ENCODE measurements at places on chromosomes 1 and 21.

DNA sequence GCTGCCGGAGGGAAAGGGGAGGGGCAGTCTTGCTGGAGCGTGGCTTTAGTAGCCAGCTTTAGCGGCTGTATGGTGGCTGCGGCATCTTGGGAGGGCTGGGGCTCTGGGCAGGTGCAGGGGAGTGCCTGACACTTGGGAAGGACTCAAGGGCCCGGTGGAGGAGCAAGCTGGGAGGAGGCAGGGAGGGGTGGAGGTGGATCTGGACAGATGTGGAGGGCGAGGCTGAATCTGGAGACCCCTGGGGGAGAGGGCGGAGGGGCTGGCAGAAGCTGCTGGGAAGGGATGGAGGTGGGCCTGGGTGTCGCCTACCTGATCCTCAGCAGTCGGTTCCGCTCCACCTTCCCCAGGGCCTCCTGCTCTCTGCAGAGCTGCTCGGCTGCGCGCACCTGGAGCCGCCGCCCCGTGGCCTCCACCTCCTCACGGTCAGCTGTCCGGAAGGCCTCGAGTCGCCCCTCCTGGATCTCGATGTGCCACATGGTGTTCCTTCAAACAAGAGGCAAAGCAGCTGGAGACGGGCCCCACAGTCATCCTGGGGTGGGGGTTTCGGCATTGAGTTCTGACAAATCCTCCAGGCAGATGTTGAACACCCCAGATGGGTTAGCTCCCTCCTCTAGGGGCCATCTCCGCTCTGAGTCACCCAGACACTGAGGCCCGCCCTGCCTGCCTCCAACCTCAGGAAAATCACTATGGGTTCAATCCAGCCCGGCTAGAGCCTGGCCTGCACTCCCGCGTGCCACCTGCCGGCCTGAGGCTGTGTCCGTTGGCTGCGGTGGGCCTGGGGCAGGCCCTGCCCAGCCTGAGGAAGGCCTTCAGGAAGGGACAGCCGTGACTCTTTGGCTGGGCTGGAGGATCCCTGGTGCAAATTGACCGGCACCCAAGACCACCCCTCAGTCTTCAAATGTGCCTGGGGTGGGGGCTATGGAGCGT, 29.6 kb downstream of the CFAP74 start:
- no peaks in the 10 kb centered on the region for H3K4me1 ChIP-seq
- H3K4me3 ChIP-seq = no peak overlapping the region
- H3K27ac ChIP-seq = no peak overlapping the region
- H3K36me3 ChIP-seq = no peaks in the 10 kb centered on the region
- no peaks in the 10 kb centered on the region for H3K27me3 ChIP-seq
- DNase-seq = no peak

DNA sequence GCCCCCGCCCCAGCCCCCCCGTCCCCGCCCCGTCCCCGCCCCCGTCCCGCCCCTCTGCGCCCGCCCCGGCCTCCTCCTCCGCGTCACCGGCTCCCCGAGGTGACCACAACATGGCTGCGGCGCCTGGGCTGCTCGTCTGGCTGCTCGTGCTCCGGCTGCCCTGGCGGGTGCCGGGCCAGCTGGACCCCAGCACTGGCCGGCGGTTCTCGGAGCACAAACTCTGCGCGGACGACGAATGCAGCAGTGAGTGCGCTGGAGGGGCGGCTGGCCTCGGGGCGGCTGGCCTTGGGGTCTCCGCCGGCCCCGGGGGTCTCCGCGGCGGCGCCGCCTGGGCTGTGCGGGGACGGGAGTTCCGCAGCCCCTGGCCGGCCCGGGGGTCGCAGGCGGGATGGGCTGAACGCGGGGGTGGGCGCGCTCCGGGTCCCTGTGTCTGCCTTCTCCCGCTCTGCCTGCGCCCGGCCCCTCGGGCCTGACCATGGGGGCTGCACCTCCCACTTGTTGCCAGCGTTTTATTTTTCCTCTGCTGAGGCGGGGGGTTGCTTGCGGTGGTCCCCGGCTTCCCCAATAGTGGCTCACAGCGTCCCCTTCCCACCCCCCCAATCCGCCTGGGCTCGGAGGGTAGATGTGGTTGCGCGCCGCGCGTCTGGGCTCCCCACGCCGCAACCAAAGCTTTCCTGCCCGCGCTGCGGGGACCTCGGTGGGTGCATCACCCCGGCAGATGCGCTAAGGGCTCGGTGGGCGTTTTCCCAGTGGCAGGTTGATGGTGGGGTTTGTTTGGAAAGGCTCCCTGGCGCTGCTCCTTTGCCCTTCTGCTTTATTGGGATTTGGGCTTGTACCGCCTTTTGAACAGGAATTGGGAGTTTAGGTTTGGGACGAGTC, at the start of gene MIA3:
MIA3 (plus strand) TSS at position 97 of the 879 bp plus-strand sequence; CDS start at position 111, 14 bp downstream.
- peak within 1 kb of the TSS; percentile 89 for H3K27ac ChIP-seq
- H3K4me3 ChIP-seq = peak within 1 kb of the TSS; percentile 87
- DNase-seq = peak; percentile 14
- peaks cover 7% of the 10 kb centered on the region for H3K4me1 ChIP-seq

- H3K4me1 ChIP-seq = no peaks in the 10 kb centered on the region
- H3K4me3 ChIP-seq = no peak overlapping the region
- H3K36me3 ChIP-seq = no peaks in the 10 kb centered on the region
- no peak overlapping the region for H3K27ac ChIP-seq
Measured at GRCh38 chr1:17725811-17726582, 29.1 kb upstream of the ACTL8 start.

- H3K4me3 ChIP-seq = no peak overlapping the region
- H3K36me3 ChIP-seq = no peaks in the 10 kb centered on the region
- peaks cover 7% of the 10 kb centered on the region for H3K4me1 ChIP-seq
- peak; percentile 15 for DNase-seq
- H3K27me3 ChIP-seq = no peaks in the 10 kb centered on the region
Measured at GRCh38 chr1:230717251-230717650, 3.3 kb upstream of the AGT start.

GRCh38 chr1:86703696-86704457, 499 bp upstream of the SH3GLB1 start:
- H3K27ac ChIP-seq = peak overlapping the region; percentile 96
- no peaks in the 10 kb centered on the region for H3K27me3 ChIP-seq
- H3K4me1 ChIP-seq = peaks cover 2% of the 10 kb centered on the region
- H3K4me3 ChIP-seq = peak overlapping the region; percentile 96
- no peaks in the 10 kb centered on the region for H3K36me3 ChIP-seq

GRCh38 chr1:205025239-205025638, 17.8 kb upstream of the CNTN2 start:
- H3K27me3 ChIP-seq = peaks cover 2% of the 10 kb centered on the region
- no peaks in the 10 kb centered on the region for H3K36me3 ChIP-seq
- H3K4me3 ChIP-seq = no peak overlapping the region
- DNase-seq = no peak

DNA sequence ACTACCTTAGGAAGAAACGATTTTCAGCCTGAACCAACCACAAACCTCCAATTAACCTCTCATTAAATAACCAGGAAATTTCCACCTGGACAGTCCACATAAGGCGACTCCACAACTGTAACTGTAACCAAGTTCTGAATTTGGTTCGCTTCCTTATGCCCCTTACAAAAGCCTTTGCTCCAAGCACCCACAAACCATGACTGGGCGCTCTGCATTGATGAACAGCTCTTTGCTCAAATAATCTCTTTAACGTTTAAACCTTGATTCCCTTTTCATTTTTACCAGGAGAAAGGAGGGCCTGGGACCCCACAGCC, 38.2 kb upstream of the ZNF124 start:
- peak overlapping the region; percentile 96 for H3K4me3 ChIP-seq
- H3K27ac ChIP-seq = peak overlapping the region; percentile 96
- H3K36me3 ChIP-seq = peaks cover 2% of the 10 kb centered on the region
- peak; percentile 8 for DNase-seq
- no peaks in the 10 kb centered on the region for H3K27me3 ChIP-seq

DNA sequence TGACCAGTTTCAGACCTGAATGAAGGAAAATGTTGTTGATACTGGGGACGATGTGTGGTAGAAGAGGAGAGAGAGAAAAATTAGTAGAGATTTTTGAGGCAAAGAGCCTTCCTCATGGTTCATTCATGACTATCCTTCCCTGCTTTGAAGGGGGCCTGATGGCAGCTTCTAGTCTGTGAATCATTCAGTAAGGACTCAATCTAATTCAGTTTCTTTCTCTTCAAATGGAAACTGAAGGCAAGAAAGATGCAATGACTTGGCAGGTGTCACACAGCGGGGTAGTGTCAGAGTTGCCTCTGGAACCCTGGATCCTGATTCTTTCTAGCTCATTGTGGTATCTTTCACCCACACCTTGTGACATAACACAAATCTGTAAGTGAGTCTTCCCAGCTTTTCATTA, 14.9 kb upstream of the CD5L start:
- H3K27ac ChIP-seq = no peak overlapping the region
- no peak overlapping the region for H3K4me3 ChIP-seq
- no peaks in the 10 kb centered on the region for H3K4me1 ChIP-seq
- H3K27me3 ChIP-seq = no peaks in the 10 kb centered on the region
- H3K36me3 ChIP-seq = no peaks in the 10 kb centered on the region

- no peaks in the 10 kb centered on the region for H3K36me3 ChIP-seq
- peak; percentile 48 for DNase-seq
- no peaks in the 10 kb centered on the region for H3K4me1 ChIP-seq
- no peaks in the 10 kb centered on the region for H3K27me3 ChIP-seq
- H3K4me3 ChIP-seq = peak overlapping the region; percentile 70
Measured at GRCh38 chr1:164560121-164560541, 1.1 kb downstream of the PBX1 start.

- no peak overlapping the region for H3K4me3 ChIP-seq
- DNase-seq = no peak
- no peaks in the 10 kb centered on the region for H3K27me3 ChIP-seq
- no peak overlapping the region for H3K27ac ChIP-seq
- H3K4me1 ChIP-seq = no peaks in the 10 kb centered on the region
- no peaks in the 10 kb centered on the region for H3K36me3 ChIP-seq
Measured at GRCh38 chr1:58075188-58075578, 471.3 kb downstream of the OMA1 start.

DNA sequence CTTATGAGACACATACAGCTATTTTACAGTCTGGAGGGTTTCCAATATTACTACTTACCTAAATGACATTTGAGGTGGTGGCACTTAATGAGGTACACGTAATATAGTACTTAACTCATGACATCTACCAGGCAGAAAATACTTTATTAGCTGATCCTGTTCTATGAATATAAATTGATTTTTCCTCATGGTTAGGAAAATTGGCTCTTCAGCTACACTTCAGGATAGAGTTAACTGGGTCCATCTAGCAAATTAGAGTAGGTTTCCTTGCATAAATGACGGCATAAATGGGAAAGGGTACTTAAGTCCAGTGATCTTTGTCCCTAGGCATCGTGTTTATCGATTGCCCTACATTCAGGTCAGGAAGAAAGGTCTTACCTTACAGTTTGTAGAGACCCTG, 988.8 kb upstream of the TMPRSS15 start:
- H3K27ac ChIP-seq = no peak overlapping the region
- no peak for DNase-seq
- no peaks in the 10 kb centered on the region for H3K4me1 ChIP-seq
- H3K4me3 ChIP-seq = no peak overlapping the region
- H3K27me3 ChIP-seq = no peaks in the 10 kb centered on the region

DNA sequence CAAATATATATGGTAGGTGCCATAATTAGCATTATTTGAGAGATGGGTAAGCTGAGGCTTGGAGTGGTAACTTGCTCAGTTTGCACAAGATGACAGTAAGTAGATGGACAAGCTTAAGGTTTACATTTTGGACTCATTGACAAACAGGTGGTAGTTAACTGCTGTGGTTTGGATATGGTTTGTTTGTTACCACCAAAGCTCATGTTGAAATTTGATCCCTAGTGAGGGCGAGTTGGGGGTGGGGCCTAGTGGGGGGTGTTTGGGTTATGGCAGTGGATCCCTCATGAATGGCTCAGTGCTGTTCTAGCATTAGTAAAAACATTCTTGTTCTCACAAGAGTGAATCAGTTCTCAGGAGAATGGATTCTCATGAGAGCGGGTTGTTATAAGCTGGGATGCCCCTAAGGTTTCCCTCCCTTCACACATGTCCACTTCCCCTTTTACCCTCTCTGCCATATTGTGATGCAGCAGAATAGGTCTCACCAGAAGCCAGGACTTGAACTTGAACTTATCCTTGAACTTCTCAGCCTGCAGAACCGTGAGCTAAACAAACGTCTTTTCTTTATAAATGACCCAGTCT, 6.6 kb upstream of the PRRX1 start:
- no peaks in the 10 kb centered on the region for H3K4me1 ChIP-seq
- H3K4me3 ChIP-seq = no peak overlapping the region
- no peaks in the 10 kb centered on the region for H3K27me3 ChIP-seq
- no peak overlapping the region for H3K27ac ChIP-seq
- H3K36me3 ChIP-seq = no peaks in the 10 kb centered on the region

DNA sequence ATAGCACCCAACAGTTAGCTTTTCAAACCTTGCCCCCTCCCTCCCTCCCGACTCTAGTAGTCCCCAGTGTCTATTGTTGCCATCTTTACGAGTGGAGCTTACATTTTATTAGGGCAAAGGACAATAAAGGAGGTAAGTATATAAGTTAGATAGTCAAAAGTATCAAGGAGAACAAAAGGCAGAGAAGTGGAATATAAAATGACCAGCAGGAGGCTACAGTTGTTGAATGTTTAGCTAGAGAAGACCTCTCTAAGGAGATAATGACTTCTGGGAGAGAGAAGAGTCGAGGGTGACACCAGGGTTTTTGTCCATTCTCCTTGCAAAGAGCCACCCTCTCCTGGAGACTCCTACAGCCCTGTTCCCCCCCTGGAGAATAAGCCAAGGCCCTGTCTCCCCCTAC, 48.7 kb downstream of the SYT6 start:
- H3K36me3 ChIP-seq = no peaks in the 10 kb centered on the region
- H3K4me1 ChIP-seq = no peaks in the 10 kb centered on the region
- no peak overlapping the region for H3K4me3 ChIP-seq
- H3K27ac ChIP-seq = no peak overlapping the region
- DNase-seq = no peak

GRCh38 chr1:235074523-235075047, 54.1 kb downstream of the TOMM20 start:
- H3K27me3 ChIP-seq = no peaks in the 10 kb centered on the region
- peak; percentile 54 for DNase-seq
- no peaks in the 10 kb centered on the region for H3K36me3 ChIP-seq
- H3K4me1 ChIP-seq = peaks cover 48% of the 10 kb centered on the region
- no peak overlapping the region for H3K4me3 ChIP-seq
- H3K27ac ChIP-seq = peak overlapping the region; percentile 97

DNA sequence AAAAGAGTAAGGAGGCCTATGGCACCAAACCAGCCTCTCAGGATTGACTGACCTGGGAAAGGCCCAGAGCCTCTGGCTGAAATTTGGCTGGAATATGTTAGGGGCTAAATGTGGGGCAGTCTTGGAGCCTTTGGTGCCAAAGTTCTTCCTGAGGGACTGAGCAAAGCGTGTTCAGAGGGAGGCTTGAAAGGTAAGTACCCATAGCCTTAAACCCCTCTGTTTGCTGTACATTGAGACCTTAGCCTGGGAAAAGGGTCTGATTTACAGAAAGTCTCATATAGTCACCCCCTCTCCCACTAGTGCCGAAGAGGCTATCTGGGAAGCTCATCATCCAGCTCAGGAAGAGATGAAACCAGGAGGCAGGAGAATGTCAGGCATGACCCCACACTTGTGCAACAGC, at the start of gene LCE4A:
LCE4A (plus strand) TSS at position 301 of the 400 bp plus-strand sequence. CDS start 916 bp downstream, outside the sequence.
- DNase-seq = no peak
- no peaks in the 10 kb centered on the region for H3K36me3 ChIP-seq
- no peaks in the 10 kb centered on the region for H3K27me3 ChIP-seq
- no peak within 1 kb of the TSS for H3K27ac ChIP-seq

GRCh38 chr1:46180082-46180616, 3.9 kb upstream of the P3R3URF start:
- H3K36me3 ChIP-seq = no peaks in the 10 kb centered on the region
- H3K27ac ChIP-seq = no peak overlapping the region
- no peak overlapping the region for H3K4me3 ChIP-seq
- peaks cover 11% of the 10 kb centered on the region for H3K4me1 ChIP-seq

Data from fibroblast of lung (primary cell).